ENCODE measurements at places on chromosomes 12 and 14.

GRCh38 chr12:111584959-111585358, 14.2 kb downstream of the ATXN2 start:
- DNase-seq: no peak

DNA sequence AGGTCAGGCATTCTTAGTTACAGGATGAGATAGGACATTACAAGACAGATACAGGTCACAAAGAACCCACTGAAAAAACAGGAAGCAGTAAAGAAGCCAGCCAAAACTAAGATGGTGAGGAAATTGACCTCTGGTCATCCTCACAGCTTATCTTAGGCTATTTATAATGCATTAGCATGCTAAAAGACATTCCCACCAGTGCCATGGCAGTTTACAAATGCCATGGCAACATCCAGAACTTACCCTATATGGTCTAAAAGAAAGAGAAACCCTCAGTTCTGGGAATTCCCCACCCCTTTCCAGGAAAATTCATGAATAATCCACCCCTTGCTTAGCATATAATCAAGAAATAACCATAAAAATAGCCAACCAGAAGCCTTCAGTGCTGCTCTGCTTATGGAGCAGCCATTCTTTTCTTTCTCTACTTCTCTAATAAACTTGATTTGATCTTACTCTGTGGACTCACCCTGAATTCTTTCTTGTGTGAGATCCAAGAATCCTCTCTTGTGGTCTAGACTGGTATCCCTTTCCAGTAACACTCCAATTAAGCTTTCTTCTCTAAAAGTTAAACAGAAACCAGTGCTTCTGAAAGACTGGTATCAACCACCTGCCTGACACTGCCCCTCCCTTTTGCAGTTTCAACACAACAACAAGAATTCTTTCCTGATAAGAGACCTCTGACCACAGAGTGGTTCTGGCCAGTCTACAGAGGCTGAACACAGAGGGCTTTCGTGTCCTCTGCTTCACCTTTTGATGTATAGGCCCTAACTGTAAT, 86.9 kb downstream of the BCAT1 start:
- DNase-seq: peak; percentile 40

DNA sequence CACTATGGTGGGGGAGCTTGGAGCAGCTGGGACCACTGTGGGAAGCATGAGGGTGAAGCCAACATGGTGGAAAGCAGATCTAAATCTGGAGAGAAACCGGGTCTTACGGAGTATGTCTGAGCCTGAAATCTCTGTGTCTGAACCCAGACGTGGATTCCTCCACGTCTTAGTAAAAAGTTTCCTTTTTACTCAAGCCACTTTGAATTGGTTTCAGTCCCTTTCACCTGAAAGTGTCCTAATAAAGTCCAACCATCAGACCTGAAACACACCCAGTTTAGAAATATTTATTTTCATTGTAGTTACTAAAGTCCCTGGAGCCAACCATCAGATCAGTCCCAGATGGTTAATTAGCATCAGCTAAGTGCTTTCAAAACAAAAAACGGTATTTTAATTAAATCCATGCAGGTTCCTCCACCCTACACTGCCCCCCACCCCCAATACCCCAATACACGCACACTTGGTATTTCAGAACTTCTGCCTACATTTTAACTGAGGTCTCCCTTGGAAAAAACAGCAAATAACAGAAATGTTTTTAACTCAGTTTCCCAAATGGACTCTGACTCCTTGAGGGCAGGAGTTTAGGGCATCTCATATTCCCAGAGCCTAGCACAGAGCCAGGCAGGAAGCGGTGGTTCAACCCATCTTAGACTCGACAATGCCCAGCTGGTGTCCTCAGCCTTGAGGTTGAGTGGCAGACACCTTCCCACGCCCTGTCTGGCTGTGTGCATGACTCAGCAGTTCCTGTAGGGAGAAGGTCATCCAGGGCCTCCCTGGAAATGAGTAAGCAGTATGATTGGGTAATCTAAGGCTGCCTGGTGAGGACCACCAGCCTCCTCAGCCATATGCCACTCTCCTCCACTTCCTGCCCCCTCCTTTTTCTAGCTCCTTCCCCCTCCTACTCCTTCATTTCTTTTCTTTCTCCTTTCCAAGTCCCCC, 175.8 kb downstream of the TTC8 start:
- DNase-seq: peak; percentile 97

DNA sequence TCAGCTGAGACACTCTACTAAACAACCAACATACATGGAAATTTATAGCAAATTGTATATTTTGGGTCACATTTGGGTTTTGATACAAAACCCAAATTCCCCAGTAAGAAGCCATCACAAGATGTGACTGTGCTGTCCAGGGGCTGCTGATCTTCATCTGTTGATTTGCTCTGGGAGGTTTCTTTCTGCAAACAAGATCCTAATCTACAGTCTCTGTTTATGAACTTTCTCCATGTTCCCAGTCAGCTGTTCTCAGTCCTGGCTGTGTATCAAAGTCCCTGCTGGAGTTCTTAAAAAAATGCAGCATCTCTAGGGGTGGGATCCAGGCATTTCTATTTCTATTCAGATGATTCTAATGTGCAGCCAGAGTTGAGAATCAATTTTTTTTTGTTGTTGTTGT, 85.1 kb downstream of the ATP23 start:
- no peak for DNase-seq

- DNase-seq: no peak
Measured at GRCh38 chr12:12267742-12268200, 927 bp upstream of the LRP6 start.

GRCh38 chr14:24290746-24291145, 8.8 kb downstream of the DHRS1 start:
- DNase-seq: no peak

DNA sequence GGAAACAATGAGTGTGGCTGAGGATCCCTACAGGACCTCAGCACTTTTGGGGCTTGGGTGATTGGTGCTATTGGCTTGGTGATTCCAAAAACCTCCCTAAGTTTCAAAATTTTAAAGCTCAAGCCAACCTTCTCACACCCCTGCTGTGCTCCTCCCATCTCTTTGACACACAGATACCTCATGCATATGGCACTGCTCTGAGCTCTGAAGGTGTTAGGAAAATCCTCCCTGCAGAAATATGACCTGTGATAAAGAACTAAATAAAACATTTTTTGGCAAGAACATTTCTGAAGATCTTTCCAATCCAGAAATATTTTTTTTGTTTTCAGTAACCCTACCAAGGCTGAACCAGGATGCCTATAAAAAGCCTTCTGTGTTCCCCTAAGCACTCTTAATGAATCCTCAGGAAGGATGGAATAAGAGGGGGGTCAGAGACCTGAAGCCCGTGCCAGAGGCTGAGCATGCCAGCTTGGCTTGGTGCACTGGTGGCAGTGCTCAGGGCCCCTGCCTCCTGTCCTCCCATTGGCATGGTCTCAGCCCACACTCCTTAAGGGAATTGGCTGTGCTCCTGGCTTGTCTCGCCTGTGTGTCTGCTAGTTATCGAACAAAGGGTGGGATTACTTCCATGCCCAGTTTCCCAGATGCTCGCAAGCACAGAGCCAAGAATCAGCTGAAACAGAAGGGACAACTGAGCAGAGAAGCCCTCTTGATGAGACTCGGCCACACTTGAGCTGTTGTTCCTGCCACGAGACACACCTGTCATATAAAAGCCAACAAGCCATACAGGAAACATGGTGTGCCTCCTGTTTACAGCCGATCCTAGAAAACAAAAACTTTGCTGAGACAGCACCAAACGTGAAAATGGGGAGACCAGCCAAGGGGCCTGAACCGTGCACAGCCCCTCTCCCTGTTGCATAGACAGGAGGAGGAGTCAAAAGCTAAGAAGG, 132.7 kb upstream of the EEA1 start:
- no peak for DNase-seq

DNA sequence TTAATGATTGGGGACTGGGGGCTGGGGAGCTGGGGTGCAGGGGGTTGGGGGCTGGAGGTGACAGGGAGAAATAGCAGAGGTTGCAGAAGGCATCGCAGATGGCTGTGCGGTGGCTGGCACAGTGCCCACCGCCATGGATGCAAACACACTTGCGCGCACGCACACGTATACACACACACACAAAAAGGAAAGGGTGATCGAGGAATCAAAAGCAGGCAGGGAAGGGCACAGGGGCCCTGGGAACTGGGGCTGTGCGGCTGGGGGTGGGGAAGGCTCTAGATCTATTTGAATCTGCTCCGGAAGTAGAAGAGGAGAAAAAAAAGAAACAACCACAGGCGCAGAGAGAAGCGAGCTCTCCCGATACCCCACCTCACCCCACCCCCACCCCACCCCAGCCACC, 39.4 kb downstream of the ZFHX2 start:
- DNase-seq: no peak

- no peak for DNase-seq
Measured at GRCh38 chr14:102688290-102688689, 89.0 kb upstream of the TRAF3 start.

- no peak for DNase-seq
Measured at GRCh38 chr12:109304485-109304884, 4.6 kb downstream of the FOXN4 start.

- DNase-seq: no peak
Measured at GRCh38 chr12:1003600-1004271, 12.7 kb downstream of the ERC1 start.

DNA sequence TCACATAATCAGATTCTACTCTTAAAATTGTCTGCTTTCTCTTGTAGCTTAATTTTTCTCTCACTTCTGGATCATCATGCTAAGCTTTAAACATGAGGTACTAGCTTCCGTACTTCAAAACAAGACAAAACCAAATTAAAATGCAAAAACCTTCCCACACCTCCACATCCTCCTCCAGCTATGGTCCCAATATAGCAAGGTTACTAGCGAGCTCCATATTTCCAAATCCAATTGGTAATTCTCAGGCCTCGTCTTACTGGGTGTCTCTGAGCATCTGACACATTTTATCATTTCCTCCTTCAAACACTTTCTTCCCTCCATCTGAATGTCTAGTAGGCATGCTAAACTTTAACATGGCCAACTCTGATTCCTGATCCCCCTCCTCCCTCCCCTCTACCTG, 7.9 kb upstream of the PAPOLA start:
- no peak for DNase-seq

- DNase-seq: peak; percentile 31
Measured at GRCh38 chr12:6700646-6701051, at the start of gene PIANP. PIANP (minus strand) TSS chr12:6700815; CDS start chr12:6698061, 2,754 bp downstream.

GRCh38 chr12:30753233-30753632, 1.5 kb downstream of the CAPRIN2 start:
- peak; percentile 57 for DNase-seq

GRCh38 chr12:131701705-131702572, 9.0 kb upstream of the SFSWAP start:
- DNase-seq: no peak

- peak; percentile 37 for DNase-seq
Measured at GRCh38 chr14:95294834-95295599, 24.7 kb downstream of the CLMN start.

DNA sequence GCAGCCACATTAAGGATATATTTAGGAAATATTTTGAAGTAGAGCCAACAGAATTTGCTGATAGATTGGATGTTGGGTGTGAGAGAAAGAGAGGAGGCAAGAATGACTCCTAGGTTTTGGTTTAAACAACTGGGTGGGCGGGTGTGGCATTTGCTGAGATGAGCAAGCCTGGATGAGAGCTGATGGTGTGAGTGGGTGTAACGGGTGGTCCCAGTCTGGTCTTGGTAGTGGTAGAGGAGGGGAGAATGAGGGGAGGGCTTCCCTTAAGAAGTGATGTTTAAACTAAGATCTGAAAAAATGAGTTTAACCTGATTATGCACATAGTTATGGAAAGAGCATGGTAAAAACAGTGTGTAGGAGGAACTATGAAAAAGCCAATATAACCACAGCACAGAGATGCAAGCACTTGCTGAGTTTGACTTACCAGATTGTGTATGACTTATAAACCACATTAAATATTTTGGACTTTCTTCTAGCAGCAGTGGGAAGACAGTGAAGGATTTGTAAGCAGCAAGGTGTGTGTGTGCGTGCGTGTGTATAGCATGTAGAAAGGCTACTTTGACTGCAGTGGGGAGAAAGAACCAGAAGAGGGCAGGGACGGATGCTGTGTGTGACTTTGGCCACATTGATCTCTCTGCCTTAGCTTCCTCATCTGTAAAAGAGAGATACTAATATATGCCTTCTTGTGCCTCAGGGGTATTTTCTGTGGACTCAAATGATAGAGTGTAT, 139.7 kb downstream of the PRIMA1 start:
- DNase-seq: no peak

- no peak for DNase-seq
Measured at GRCh38 chr12:10697156-10697555, 23.3 kb upstream of the STYK1 start.

- peak; percentile 99 for DNase-seq
Measured at GRCh38 chr12:76083904-76084862, at the start of gene NAP1L1. NAP1L1 (minus strand) TSS chr12:76084685; CDS start chr12:76074219, 10,466 bp downstream.

- peak; percentile 71 for DNase-seq
Measured at GRCh38 chr14:68249661-68250451, 430.3 kb downstream of the RAD51B start.

GRCh38 chr14:53032161-53032803, 81.4 kb upstream of the FERMT2 start:
- DNase-seq: peak; percentile 97

DNA sequence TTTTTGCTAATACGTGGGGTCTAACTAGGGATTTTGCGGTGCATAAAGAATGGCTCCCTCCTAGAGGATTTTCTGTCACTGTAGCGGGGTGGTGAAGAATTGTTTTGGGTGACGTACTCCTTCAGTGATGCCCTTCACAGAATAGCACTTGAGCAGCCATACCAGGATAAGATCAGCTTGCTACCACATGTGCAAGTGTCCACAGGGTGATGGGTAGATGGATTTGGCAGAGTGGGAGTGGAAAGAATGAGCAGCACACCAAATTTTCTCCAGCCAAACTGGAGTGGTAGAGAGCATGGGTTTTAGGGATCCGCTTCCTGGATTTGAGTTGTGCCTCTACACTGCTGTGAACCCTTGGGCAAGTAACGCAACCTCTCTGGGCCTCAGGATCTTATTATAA, 2.3 kb downstream of the TCP11L2 start:
- DNase-seq: no peak

DNA sequence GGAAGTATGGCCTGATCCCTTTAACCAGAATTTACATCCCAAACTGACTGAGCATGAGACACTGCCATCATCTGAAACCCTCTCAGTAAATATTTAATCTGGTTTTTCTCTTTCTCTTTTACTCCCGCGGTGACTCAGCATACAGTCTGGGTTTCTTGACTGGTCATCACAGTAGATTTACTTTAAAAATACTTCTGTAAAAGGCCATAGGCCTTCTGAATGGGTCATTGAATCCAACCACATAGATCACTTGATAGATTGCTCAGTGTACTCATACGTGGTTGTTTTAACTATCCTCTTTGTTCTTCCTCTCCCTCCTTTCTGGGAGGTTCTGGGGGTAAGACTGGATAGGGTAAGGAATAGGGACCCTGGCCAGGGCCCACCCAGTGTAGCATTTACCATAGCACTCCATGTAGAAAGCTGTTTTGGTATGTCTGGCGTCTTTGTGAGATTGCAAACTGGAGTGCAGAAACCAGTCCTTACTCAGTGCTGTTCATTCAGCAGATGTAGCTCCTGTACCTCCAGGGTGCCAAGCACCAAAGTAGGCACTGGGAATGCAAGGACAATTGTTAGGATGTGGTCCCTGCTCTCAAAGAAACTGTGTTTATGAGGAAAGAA, 165.7 kb downstream of the SRGAP1 start:
- peak; percentile 65 for DNase-seq

All from fibroblast of skin of scalp (primary cell).